MCF 10A (cell line): ENCODE measurements at places on chromosomes 13 and 19. TPM values are rescaled to one million over a fixed set of nuclear protein-coding genes. Genes with fewer than 3 reads are reported as not detected.

DNA sequence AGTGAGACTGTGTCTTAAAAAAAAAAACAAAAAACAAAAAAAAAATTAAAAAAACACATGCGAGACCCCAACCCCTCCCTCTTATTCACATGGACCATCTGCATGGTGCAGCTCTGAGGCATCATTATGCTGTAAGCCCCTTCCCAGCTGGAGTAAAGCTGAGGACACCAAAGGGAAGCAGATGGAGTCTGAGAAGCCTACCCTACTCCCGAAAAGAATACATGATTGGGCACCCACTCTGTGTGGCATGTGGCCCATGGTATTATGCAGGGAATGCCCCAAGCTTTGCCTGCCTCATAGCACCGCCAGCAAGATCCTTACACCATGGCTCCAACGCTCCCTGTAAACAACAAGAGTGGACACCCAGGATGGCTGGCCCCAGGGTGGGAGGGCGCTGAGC is 4.7 kb downstream of the PTH2 start:
- no peak for DNase-seq

DNA sequence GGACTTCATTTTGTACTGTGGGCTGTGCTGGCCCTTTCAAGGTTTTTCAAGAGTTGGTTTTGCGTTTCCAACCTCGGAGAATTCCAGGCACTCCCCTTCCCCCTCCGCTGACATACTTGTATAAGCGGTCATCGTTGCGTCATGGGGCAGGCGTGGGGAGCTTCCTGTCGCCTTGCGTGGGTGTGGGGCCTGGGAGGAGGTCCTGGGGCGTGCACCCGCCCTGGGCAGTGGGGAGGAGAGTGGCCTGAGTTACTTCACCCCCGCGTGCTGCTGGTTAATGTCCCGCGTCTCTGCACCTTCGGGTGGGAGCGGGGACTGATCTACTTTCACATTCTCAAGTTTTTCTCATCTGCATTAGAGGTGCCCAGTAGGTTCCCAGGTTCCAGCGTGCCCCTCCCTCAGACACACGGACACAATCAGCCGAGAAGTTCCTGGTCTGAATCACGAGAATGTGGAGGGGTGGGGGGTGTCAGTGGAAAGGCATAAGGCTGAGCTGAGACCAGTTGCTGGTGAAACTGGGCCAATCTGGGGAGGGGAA is 4.1 kb downstream of the IER2 start:
- DNase-seq, result peak; percentile 88

GRCh38 chr13:49791315-49791710 is 1.2 kb downstream of the KPNA3 start:
- peak; percentile 47 for DNase-seq

DNA sequence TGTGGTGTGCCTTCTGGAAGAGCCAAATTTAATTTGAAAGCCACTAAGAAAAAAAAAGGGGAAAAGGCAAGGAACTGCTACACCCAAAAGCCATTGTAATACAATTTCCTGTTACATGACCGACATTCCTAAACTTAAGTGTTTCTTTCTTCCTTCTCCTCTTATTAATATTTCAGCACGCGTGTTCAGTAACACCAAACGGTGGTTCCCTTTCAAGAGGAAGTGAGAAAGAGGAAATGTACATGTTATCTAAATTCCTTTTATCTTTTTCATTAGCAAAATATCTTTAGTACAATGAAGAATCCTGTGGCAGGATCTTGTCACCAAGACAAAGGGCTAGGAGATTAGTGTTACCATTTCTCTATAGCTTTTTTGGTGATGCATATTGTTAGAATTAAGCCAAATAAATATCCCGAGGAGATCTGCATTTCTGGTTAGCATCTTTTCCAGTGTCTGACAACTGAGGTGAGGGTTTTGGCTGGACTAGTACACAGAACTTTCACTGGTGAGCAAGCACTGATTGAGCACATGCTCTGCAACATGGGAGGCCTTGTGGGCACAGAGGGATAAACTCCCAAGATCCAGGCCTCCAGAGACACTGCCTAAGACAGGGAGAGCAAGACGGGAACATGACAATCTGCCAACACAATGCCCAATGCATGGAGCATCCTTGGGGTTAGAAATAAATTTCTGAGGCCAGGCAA is 22.1 kb downstream of the LATS2 start:
- DNase-seq, result no peak

DNA sequence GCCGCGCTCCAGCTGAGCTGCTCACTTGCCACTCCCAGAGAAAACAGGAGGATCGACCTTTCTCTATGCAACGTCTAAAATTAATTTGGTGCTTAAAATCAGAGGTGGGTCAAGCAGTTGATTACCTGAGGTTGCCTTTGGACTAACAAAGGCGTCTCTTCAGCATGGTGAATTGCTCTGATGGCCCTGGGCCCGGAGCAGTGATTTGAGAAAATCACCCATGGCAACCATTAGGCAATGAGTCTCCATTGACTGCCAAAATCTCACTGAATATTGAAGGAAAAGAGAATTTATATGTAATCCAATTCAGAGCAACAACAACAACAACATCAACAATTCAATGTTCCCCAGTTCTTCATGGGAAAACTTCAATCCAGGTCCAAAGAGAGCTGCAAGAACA is 61.8 kb downstream of the IRS2 start:
- no peak for DNase-seq

The VSIG10L gene
- total RNA-seq, result 0.58 and 0.74 TPM in 2 replicates

GRCh38 chr19:58395220-58395978 is at the start of gene RNF225:
RNF225 (plus strand) TSS chr19:58395656; CDS start chr19:58396090, 434 bp downstream.
- no peak for DNase-seq

DNA sequence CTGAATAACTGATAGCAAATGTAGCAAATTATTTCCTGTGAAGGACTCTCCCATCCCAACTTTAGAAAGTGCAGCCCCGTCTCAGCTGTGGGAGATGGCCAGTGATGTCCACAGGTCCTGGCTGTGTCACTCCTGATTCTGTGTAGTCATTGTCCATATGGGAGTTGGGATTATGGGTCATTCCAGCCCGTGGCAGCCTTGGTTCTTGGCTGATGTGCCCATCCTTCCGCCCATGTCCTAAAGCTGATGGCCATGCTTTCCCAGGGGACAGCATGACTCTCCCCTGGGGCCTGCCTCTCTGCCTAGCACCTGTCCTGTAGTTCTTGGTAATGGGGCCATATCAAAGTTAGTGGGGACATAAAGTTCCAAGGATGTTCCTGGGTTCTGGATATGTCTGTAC is 43.9 kb upstream of the C1QTNF9 start:
- no peak for DNase-seq
